Stimulated activated CD4-positive, alpha-beta T cell treated with anti-CD3 and anti-CD28 coated beads, Interleukin-15, amount 100 ng/mL, for 1 hour (primary cell): ENCODE measurements at places on chromosomes 13 and 19.

GRCh38 chr13:37984357-37984756 lies 114.8 kb upstream of the TRPC4 start:
- DNase-seq: no peak

DNA sequence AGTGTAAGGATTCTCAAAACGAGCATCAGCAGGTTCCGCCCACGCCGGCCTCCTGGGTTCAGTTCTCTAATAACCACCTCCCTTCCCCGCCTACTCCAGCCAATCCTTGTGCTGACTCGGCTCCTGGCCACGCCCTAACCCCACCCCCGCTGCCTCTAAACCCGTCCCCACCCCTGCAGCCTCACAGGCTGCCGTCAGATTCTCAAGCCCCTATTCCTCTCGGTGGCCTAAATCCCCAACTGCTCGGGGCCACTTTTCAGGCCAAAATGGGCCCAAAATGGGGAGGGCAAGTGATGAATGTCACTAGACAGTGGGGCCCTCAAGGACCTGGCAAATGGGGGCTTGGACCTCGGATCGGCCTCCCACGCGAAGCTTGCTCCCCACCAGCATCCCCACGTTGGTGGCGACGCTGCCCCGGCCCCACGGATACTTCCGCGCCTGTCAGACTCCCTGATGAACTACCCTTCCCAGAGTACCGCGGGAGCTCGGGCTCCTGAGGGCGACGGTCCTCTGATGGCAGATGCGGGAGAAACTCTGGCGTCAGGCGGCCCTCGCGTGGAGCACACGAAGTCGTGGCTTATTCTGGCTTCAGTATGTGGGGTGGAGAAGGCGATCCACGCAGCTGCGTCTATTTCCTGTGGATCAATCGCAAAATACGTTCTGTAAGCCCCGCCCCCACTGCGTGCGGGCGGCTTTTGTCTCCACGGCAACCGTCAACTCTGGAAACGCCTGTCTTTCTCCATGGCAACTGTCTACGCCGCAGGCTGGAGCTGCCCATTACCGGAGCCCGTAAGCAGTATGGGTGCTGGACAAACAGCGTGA lies 24.8 kb downstream of the ZNF473 start:
- peak; percentile 76 for DNase-seq

- DNase-seq: no peak
Measured at GRCh38 chr13:71861769-71862458, 5.1 kb downstream of the DACH1 start.

GRCh38 chr13:58302349-58302748 lies 670.8 kb downstream of the PCDH17 start:
- DNase-seq: no peak

DNA sequence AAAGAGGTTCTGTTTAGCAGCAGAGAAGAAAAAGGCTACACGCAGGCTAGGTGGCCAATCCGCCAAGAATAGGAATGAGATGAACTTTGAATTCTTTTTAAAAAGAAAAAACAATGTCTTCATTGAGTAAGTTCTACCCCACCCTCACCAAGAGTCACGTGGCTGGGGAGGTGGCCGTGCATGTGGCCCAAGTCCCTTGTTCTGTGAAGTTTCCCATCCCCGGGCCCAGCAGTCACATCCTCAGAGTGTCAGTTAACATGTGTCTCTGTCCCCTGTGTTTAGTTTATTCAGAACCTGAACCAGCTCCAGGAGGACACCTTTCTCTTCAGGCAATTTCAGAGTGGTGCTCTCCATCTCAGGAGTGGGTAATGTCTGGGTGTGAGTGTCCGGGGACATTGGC lies 57.1 kb upstream of the MCF2L start:
- DNase-seq: no peak

- DNase-seq: peak; percentile 100
Measured at GRCh38 chr19:55339105-55339888, at the start of gene KMT5C. KMT5C (plus strand) TSS chr19:55339876; CDS start chr19:55341937, 2,061 bp downstream.

DNA sequence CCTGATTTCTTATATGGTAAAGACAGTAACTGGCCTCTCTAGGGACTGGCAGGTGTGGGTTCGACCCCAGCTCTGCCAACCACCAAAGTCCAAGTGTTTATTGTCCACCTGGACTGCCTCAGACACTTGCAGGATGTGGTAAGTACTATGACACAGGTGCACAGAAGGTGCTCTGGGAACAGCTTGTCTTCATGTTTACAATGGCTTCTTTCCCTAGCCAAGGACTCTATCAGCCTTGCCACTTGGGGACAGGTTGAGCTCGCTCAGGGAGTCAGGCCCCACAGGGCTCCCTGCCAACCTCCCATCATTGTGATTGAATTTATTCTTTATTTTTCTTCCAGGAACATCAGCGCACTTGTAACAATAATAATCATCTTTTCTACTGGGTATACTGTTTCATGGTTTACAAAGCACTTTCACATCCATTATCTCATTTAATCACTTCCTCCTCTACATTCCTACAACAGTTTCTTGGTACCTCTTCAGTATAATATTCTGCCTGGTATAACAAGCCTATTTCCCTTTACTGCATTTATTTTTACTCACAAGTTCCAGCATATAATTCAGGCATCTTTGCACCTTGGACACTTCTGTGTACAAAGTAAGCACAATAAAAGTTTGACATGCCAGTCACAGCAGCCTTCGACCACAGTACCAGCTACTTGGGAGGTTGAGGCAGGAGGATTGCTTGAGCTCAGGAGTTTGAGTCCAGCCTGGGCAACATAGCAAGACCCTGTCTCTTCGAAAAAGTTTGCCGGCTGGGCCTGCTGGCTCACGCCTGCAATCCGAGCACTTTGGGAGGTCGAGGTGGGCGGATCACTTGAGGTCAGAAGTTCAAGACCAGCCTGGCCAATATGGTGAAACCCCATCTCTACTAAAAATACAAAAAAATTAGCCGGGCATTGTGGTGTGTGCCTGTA lies 24.2 kb upstream of the GATAD2A start:
- no peak for DNase-seq

DNA sequence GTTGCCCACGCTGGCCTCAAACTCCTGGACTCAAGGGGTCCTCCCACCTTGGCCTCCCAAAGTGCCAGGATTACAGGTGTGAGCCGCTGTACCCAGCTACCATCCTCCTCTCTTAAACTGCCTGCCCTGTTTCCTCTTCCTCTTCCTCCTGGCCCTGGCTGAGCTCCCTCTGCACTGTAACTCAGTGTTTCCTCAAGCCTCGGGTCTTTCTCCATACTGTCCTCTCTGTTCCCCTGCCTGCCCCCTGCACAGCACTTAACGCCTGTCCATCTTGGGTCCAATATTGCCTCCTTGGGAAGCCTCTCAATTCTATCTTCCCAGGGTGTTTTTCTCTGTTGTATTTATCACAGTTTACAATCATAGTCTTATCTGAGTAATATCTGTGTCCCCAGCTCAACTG lies 6.1 kb downstream of the LIPE start:
- DNase-seq: no peak

- no peak for DNase-seq
Measured at GRCh38 chr13:67299072-67299635, 69.0 kb upstream of the PCDH9 start.

DNA sequence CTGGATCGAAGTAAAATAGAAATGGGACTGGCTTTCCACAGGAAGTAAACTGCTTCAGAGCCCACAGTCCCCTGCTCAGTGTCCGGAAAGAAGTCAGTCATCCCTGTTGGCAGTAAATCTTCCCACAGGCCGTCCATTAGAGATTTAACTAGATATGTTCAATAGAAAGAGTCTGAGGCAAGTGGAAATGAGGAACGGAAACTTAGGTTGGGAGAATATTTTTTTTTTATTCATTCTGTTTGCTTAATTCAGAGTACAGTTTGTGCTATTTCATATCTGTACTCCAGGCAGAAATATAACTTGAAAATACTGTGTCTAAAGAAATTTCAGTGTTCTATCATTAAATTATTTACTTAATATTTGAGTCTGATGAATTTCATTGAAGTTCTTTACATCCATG lies 22.7 kb downstream of the SLC25A15 start:
- DNase-seq: no peak

DNA sequence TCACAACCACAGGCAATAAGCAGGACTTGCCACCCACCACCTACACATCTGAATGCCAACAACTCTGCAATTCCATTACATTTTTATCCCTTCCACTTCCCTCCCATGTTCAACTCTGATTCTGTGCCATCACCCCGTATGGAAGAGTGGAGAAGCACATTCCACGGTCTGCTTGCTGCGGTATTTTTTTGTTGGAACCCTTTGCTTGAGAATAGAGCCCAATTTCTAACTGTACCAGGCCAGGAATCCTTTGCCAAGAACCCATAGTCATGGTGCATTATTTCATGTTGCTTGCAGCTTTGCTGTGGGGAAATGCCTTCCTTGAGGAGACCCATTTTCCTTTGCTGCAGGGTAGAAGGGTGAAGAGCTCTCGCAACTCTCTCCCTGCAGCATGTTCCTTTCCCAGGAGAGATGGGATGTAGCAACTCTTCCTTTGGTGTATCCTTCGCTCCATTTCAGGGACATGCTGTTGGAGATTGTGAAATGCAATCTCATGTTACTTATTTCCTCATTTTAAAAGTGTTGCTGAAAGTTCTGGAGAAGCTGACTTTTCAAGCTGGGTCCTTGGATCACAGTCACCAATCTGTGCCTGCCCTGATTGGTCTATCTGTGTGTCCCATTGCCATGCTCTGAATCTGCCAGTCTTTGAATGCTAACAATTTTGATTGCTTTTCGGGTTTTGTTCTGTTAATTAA lies 69.8 kb upstream of the STARD13 start:
- no peak for DNase-seq

- DNase-seq: no peak
Measured at GRCh38 chr19:9986787-9987281, 23.5 kb downstream of the COL5A3 start.

GRCh38 chr13:30341815-30342570 lies 34.6 kb upstream of the KATNAL1 start:
- no peak for DNase-seq

DNA sequence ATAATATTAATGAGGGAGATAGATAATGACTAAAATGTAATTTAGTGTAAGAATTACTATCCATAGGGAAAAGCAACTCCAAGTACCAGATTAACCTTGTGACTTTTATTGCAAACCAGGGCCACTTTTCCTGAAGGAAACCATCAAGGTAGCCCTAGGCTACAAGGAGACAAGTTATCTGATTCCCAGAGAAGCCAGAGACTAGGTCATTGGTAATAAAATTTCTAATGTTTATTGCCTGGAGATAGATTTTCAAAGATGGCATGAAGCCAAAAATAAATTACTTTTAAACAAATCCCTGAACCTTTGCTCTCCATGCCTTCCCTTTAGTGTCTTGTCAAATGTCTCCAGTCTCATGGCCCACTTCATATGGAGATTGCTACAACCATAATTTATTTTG lies 610.1 kb upstream of the SLC10A2 start:
- no peak for DNase-seq

DNA sequence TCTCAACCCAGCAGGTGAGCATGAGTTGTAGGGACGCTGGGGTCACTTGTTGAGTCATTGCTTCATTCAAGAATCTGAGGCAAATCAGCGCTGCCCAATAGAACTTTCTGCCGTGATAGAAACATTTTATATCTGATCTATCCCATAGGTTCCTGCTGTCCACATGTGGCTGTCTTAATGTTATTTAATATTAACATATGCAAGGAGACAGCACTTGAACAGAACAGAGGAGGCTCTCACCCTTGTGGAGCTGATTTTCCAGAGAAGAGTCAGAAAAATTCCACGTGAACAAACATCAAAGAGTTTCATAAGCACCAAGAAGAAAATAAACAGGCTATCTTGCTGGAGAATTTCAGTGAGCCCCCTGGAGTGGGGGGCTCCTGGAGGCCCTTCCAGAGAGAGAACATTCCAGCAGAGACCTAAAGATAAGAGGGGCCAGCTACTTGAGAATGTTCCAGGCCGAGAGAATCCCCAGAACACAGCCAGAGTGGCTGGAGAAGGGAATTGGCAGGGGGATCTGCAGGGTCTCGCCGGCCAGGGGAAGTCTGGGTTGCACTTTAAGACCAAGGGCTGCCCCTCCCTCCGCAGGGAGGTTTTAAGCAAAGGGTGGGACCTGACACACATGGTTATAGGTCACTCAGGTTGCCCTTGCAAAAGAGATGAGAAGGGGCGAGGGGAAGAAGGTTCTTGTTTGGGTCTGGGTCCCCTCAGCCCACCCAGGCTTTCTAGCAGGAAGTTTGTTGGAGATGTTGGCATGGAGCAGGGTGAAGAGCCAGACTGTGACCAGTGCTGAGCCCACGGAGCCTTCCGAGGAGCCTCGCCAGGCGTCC lies 135.7 kb downstream of the CRYL1 start:
- DNase-seq: no peak

DNA sequence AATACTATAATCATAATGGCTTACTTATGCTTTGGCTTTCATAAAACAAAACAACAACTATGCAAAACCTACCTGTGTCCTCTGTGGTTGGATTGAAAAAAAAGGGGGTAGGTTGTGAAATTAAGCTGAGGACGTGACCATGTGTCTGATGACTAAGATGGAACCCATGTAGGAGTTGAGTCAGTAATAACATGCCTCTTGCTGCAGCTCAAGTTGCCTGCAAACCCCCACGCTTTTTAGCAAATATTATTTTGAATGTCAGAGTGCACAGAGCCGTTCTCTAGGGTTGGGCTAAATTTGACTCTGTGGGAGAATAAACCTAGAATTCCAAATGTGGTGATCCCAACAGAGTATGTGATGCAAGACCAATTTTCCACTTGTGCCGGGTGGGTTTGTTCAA lies 209.3 kb downstream of the KCNRG start:
- DNase-seq: no peak

DNA sequence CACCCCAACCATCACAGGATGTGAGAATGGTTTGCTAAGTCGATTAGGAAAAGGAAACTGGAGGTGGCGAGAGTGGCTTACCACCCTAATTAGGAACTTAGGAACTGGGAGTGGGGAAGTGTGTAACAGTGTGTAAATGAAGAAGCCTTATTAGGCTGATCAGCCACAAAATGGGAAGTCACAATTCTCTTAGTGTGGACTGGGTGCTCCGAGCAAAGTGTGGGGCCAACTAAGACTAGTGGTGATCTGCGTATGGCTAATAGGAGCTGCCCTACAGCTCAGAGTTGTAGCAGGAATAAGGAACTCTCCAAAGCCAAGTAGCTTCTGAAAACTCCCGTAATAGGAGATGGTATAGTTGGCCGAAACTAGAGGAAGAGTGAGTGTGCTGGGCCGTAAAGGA lies 7.6 kb downstream of the SIGLEC11 start:
- no peak for DNase-seq

DNA sequence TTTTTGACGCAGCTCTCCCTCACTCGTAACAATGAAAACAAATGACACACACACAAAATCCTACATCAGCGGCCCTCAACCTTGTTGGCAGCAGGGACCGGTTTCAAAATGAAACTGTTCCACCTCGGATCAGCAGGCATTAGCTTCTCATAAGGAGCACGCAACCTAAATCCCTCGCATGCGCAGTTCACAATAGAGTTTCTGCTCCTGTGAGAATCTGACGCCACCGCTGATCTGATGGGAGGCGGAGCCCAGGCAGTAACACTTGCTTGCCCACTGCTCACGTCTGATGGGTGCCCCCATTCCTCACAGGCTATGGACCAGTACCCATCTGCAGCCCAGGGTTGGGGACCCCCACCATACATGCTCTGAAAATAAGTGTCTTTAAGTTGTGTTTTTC lies 43.4 kb downstream of the DHRS12 start:
- no peak for DNase-seq

GRCh38 chr19:18415178-18415867 lies 3.9 kb upstream of the SSBP4 start:
- no peak for DNase-seq
